ENCODE measurements at places on chromosomes 4 and X.

GRCh38 chr4:23788460-23788859 is 101.4 kb downstream of the PPARGC1A start:
- H3K36me3 ChIP-seq = no peaks in the 10 kb centered on the region
- no peak overlapping the region for H3K4me3 ChIP-seq
- no peaks in the 10 kb centered on the region for H3K27me3 ChIP-seq
- H3K27ac ChIP-seq = no peak overlapping the region
- peak; percentile 12 for DNase-seq

DNA sequence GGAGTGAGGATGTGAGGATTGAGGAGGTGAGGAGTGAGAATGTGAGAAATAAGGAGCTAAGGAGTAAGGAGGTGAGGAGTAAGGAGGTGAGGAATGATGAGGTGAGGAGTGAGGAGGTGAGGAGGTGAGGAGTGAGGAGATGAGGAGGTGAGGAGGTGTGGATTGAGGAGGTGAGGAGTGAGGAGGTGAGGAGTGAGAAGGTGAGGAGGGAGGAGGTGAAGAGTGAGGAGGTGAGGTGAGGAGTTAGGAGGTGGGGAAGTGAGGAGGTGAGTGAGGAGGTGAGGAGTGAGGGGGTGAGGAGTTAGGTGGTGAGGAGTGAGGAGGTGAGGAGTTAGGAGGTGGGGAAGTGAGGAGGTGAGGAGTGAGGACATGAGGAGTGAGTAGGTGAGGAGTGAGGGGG is 74.8 kb upstream of the MXD4 start:
- H3K36me3 ChIP-seq = no peaks in the 10 kb centered on the region
- no peaks in the 10 kb centered on the region for H3K4me1 ChIP-seq
- no peak overlapping the region for H3K4me3 ChIP-seq

DNA sequence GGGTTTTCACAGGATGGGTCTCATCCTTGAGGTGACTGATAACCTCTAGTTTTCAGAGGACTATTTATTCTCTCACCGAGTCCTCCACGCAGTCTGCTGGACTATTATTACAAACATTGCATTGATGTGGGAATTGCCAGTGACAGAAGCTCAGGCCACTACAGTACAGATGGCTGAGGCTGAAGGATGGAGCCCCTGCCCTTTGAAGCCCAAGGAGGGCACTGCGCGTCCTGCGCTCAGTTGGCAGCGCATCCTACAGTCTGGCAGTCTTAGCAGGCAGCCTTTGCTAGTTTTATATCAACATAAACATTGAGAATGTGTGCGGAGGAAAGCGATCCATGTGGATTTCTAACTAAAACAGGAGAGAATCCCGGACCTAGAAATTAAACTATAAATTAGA is 1.5 kb upstream of the RELL1 start:
- DNase-seq = no peak
- H3K36me3 ChIP-seq = no peaks in the 10 kb centered on the region
- H3K27ac ChIP-seq = no peak overlapping the region

DNA sequence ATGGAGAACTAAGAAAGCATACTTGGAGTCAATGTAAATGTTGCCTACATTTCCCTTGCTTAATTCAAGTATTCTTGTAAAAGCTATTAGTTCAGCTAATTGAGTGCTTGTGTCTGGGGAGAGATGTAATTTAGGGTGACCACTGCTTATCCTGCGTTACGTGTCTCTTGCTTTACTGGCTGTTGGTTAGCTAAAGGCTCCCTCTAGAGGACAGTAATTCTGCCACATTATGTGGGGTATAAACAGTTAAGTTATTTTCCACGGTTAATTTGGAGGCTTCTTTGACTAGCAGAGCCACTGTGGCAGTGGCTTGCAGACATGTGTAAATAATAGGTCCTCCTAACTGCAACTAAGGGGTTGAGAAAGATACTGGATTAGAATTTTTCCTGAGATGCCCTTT is 25.3 kb upstream of the NAF1 start:
- H3K4me3 ChIP-seq = no peak overlapping the region
- H3K36me3 ChIP-seq = no peaks in the 10 kb centered on the region
- DNase-seq = no peak
- H3K4me1 ChIP-seq = no peaks in the 10 kb centered on the region
- H3K27ac ChIP-seq = no peak overlapping the region

GRCh38 chr4:177489471-177490246 is 47.4 kb upstream of the AGA start:
- no peaks in the 10 kb centered on the region for H3K27me3 ChIP-seq
- H3K36me3 ChIP-seq = no peaks in the 10 kb centered on the region
- H3K27ac ChIP-seq = no peak overlapping the region
- DNase-seq = no peak

- H3K4me3 ChIP-seq = no peak overlapping the region
- H3K36me3 ChIP-seq = peaks cover 7% of the 10 kb centered on the region
- DNase-seq = no peak
- peaks cover 60% of the 10 kb centered on the region for H3K4me1 ChIP-seq
These were observed 7.6 kb downstream of the UBE2D3 start for GRCh38 chr4:102819588-102820365.

GRCh38 chr4:174613979-174614378 is 91.7 kb upstream of the HPGD start:
- H3K4me1 ChIP-seq = peaks cover 4% of the 10 kb centered on the region
- no peaks in the 10 kb centered on the region for H3K27me3 ChIP-seq
- no peak overlapping the region for H3K27ac ChIP-seq
- DNase-seq = peak; percentile 12

- DNase-seq = no peak
- no peak overlapping the region for H3K27ac ChIP-seq
- H3K4me3 ChIP-seq = no peak overlapping the region
- peaks cover 6% of the 10 kb centered on the region for H3K4me1 ChIP-seq
These were observed 79.3 kb downstream of the FAM114A1 start for GRCh38 chr4:38946919-38947318.

DNA sequence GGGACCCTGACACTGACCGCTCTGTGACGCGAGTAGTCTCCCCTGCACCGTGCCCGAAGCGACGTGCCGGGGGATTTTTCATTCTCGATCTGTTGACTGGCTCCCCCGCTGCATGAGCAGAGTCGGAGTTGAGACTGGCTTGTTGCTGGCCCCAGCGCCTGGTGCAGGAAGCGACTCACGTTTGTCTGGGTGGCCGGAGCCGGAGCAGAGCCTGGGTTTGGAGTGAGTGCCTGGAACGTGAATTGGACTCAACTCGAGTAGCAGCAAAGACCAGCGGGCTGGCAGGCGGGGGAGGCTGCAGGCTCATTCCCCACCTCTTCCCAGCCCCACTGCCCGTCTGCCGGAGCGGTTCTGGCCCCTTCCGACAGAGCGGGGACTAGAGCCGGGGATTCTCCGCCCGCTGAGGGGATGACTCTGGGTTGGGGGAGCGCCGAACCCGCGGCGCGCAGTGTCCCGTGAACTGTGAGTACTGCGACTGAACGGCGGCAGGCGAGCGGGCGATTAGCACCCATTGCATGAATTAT is 554 bp downstream of the PCDH7 start:
- H3K4me3 ChIP-seq = peak overlapping the region; percentile 56
- H3K27me3 ChIP-seq = peaks cover 14% of the 10 kb centered on the region
- no peak overlapping the region for H3K27ac ChIP-seq
- H3K36me3 ChIP-seq = no peaks in the 10 kb centered on the region
- no peak for DNase-seq

GRCh38 chrX:54745676-54746075 is 52.4 kb downstream of the ITIH6 start:
- no peak overlapping the region for H3K4me3 ChIP-seq
- DNase-seq = no peak
- no peaks in the 10 kb centered on the region for H3K36me3 ChIP-seq
- no peak overlapping the region for H3K27ac ChIP-seq
- H3K27me3 ChIP-seq = no peaks in the 10 kb centered on the region
- H3K4me1 ChIP-seq = no peaks in the 10 kb centered on the region

GRCh38 chrX:40343319-40343718 is 237.5 kb upstream of the ATP6AP2 start:
- H3K36me3 ChIP-seq = no peaks in the 10 kb centered on the region
- H3K27me3 ChIP-seq = no peaks in the 10 kb centered on the region
- no peak overlapping the region for H3K27ac ChIP-seq
- no peak for DNase-seq
- H3K4me3 ChIP-seq = no peak overlapping the region

GRCh38 chrX:79259073-79259689 is 108.0 kb downstream of the ITM2A start:
- peaks cover 12% of the 10 kb centered on the region for H3K4me1 ChIP-seq
- H3K27me3 ChIP-seq = no peaks in the 10 kb centered on the region
- DNase-seq = peak; percentile 66
- peak overlapping the region; percentile 43 for H3K27ac ChIP-seq

DNA sequence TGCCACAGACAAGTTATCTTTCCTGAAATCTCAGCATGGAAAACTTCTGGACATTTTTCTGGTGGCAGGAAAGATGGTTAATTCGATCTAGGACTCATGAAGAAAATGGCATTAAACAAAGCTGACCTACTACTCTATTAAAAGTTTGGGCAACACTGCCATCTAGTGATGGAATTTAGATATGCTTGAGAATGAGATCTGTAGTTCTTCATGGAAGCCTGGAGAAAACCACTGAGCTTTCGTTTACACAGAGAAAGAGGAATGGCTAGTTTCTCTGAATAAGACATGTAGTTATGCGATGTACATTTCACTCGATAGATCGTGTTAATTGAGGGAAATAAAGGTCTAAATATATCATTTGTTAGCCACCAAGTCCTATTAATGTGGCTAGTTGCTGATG is 51.7 kb upstream of the CHRDL1 start:
- no peaks in the 10 kb centered on the region for H3K36me3 ChIP-seq
- H3K27me3 ChIP-seq = no peaks in the 10 kb centered on the region
- no peak overlapping the region for H3K27ac ChIP-seq
- peak; percentile 52 for DNase-seq
- no peaks in the 10 kb centered on the region for H3K4me1 ChIP-seq

DNA sequence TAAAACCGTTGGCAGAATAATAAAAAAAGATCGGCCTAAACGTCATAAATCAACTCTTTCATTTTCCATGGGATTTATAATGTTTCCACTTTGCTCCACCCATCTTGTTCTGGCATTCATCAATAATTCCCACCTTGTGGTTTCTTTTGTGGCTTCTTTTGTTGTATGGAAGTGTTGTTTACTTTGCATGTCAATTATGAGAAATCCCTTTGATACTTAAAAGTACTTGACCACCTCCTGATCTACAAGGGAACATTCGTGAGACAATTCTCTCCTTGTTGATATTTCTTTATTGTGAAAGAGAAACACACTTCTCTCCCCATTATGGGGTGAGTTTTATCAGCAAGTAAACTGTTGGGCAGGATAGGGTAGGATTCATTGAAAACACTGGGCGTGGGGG is 2.8 kb downstream of the AMELX start:
- no peaks in the 10 kb centered on the region for H3K36me3 ChIP-seq
- H3K4me1 ChIP-seq = no peaks in the 10 kb centered on the region
- H3K4me3 ChIP-seq = no peak overlapping the region
- no peak overlapping the region for H3K27ac ChIP-seq

GRCh38 chrX:1597345-1598020 is 6.1 kb downstream of the AKAP17A start:
- peaks cover 13% of the 10 kb centered on the region for H3K4me1 ChIP-seq
- H3K27ac ChIP-seq = no peak overlapping the region
- no peak for DNase-seq
- no peak overlapping the region for H3K4me3 ChIP-seq

DNA sequence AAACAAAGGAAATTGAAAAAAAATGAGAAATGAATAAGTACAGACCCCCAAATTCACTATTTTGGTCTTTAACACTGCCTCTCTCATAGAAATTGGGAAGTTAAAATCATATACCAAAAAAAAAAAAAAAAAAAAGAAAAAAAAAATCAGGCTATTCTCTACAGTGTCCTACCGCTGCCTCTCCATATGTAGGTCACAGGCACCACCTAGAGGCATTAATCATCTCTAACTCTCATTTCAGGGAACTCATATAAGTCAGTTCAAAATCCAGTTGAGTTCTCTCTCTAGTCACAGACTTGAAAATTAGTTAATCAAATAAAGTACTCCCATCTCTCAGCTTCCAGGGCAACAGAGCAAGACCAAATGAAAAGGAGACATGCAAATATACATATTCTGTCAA is 47.9 kb downstream of the COX18 start:
- H3K36me3 ChIP-seq = no peaks in the 10 kb centered on the region
- H3K27ac ChIP-seq = no peak overlapping the region
- peak; percentile 76 for DNase-seq
- H3K4me1 ChIP-seq = no peaks in the 10 kb centered on the region
- H3K27me3 ChIP-seq = no peaks in the 10 kb centered on the region

DNA sequence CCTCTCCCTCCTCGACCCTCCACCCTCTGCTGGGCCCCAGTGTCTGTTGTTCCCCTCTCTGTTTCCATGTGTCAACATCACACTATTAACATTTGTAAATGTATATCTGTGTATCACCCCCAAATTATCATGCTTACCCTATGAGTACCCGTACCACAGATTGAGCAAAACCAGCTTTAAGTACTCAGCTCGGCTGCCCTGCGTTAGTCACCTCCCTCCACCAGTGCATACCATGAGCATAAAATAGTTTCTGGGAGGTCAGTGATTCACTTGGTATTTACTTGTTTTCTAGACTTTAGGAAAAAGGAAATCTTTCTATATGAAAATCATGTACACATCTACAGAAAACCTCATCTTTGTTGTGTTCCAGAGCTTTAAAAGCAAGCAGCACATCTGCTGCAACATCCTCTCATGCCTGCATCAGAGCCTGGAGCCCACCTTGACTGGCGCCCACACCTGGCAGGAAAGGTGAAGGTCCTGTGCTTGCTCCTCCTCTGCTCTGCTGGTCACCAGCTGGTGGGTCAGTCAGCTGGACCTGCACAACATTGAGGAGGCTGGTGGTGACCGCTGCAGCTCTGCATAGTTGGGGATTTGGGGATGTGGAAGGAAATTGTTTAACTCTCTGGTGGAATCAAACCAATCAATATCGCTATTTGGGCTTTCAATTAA is 214.4 kb upstream of the KLF3 start:
- no peak overlapping the region for H3K27ac ChIP-seq
- no peaks in the 10 kb centered on the region for H3K36me3 ChIP-seq
- DNase-seq = no peak
- no peak overlapping the region for H3K4me3 ChIP-seq
- no peaks in the 10 kb centered on the region for H3K4me1 ChIP-seq

DNA sequence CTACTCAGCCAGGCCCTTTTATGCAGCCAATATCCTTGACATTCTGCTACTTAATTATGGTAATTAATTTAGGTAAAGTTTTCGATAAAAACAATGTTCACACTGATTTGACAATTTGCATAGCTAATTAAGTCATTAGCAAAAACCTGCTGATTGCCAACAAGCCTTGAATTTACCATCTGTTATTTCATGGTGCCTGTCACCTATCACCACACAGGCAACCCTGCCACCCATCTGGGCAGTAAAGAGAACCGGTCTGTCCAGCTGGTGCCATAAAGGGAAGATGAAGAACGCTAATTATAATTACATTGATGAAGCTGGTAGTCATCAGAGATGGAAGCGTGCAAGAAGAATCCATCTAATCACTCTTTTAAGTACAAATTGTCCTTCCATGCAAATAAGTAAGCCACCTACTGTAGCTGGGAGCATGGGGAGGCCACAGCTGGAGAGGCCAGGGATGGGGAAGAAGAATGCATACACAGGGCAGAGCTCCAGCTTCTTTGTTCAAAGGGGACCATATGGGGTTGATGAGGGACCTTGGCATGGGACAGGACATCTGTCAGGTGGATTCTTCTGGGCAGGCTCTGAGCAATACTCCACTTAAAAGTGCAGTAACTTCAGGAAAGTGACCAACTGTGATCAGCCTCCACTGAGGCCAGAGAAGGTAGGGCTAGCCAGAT is 277.3 kb upstream of the TAPT1 start:
- DNase-seq = no peak
- H3K27ac ChIP-seq = no peak overlapping the region
- no peak overlapping the region for H3K4me3 ChIP-seq
- H3K27me3 ChIP-seq = no peaks in the 10 kb centered on the region
- H3K4me1 ChIP-seq = no peaks in the 10 kb centered on the region
- no peaks in the 10 kb centered on the region for H3K36me3 ChIP-seq

- no peak overlapping the region for H3K27ac ChIP-seq
- no peaks in the 10 kb centered on the region for H3K27me3 ChIP-seq
- H3K36me3 ChIP-seq = no peaks in the 10 kb centered on the region
- peak; percentile 72 for DNase-seq
- no peak overlapping the region for H3K4me3 ChIP-seq
These were observed 194.0 kb downstream of the GASK1B start for GRCh38 chr4:157978680-157979361.
